Stimulated activated CD4-positive, alpha-beta T cell treated with anti-CD3 and anti-CD28 coated beads, Interleukin-4, amount 100 ng/mL, for 48 hours (primary cell): ENCODE measurements at places on chromosomes 13 and 19.
A peak's percentile ranks its signal among the peaks of the same experiment; 100 is the strongest.

GRCh38 chr19:20294181-20294580 is 127.2 kb downstream of the ZNF486 start:
- no peak for DNase-seq

- DNase-seq = no peak
Observed at GRCh38 chr19:29309637-29310036, 96.7 kb upstream of the UQCRFS1 start.

DNA sequence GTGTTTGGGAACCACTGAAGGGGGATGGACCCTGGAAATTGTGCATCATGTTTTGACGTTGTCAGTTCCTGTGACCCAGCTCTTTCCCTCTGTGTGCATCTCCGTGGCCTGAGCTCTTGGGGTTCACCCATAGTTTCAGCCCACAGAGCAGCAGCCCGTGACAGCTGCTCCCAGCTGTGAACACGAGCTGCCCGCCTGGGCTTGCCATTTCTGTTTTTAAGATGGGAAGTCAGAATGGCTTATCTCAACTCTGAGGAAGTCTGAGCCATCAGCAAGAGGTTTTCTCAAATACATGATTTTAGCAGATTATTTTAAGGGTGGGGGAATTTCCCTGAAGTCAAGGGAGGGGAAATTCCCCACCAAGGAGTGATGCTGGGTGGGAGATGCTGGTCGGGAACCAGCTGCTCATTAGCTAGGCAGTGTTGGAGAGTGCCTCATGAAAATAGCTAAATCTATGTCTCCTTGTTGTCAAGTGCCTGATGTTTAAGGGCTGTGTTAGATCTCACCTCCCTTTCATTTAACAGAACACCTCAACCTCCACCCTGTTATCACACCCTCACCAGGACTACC is 34.8 kb upstream of the C1QTNF9 start:
- DNase-seq = peak; percentile 71

GRCh38 chr13:51838240-51838846 is 6.6 kb downstream of the TMEM272 start:
- DNase-seq = no peak

GRCh38 chr19:43362179-43362578 is 8.7 kb downstream of the CD177 start:
- DNase-seq = no peak

DNA sequence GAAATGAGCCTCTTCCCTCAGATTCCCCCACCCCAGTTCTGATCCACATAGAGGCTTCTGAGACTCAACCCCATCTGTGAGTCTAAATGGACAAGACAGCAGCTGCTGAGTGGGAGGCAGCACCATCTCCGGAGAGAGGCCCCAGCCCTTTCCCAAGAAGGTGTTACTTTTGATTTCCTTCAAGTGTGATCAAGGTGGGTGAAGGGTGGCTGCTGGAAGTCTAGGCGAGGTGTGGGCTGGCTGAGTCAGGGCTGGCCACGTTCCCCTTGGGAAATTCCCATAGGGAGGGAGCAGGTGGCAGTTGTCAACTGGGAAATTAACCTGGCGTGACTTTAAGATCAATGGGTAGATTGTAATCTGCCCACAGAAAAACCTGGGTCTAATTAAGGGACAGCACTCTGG is 148.0 kb downstream of the FOXO1 start:
- peak; percentile 47 for DNase-seq

DNA sequence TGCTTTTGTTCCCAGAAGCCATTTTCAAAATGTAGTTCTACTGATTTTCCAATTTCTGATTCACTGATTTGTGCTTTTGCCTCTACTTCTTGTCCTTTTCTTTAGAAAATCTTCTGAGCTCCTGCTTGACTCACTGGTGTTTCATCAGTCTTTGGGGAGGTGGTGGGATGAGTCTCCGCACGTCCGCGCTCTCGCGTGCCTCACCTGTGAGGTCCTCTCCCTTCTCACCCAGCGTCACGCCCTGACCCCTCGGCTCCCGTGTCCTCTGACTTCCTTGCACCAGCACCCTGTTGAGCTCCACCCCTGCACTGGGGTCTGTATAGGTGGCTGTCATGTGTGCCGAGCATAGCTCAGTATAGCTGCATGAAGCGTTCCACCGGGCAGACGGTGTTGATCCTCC is 52.7 kb upstream of the MCF2L start:
- DNase-seq = no peak

- no peak for DNase-seq
Observed at GRCh38 chr13:94218537-94218936, 260.9 kb downstream of the DCT start.

GRCh38 chr13:99281811-99282263 is 23.7 kb upstream of the GPR18 start:
- no peak for DNase-seq

- no peak for DNase-seq
Observed at GRCh38 chr13:36884235-36884634, 35.8 kb downstream of the SMAD9 start.

DNA sequence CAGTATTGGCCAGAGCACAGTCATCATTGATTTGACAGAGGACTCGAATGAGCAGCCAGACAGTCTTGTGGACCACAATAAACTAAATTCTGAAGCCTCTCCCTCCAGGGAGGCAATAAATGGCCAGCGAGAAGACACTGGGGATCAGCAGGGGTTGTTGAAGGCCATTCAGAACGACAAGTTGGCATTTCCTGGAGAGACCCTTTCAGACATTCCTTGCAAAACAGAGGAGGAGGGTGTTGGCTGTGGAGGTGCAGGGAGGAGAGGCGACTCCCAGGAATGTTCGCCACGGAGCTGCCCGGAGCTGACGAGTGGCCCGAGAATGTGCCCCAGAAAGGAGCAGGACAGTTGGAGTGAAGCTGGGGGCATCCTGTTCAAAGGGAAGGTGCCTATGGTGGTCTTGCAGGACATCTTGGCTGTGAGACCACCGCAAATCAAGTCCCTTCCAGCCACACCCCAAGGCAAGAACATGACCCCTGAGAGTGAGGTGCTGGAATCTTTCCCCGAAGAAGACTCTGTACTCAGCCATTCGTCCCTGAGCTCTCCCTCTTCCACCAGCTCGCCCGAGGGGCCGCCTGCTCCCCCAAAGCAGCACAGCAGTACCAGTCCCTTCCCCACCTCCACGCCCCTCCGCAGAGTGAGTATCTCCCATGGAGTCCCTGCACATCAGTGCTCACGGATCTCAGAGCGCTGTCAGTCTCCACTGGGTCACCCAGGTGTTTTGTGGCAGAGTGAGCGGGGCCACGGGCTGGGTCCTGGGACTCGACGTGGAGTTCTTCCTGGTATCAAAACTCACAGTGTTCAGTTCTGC is 6.9 kb downstream of the CHAF1A start:
- DNase-seq = no peak

GRCh38 chr13:29706923-29707322 is 111.4 kb upstream of the SLC7A1 start:
- no peak for DNase-seq
